Psoas muscle (tissue), 8 donors: ENCODE measurements at places on chromosomes 5 and 9. TPM values are rescaled to one million over a fixed set of nuclear protein-coding genes. Genes with fewer than 3 reads are reported as not detected.

DNA sequence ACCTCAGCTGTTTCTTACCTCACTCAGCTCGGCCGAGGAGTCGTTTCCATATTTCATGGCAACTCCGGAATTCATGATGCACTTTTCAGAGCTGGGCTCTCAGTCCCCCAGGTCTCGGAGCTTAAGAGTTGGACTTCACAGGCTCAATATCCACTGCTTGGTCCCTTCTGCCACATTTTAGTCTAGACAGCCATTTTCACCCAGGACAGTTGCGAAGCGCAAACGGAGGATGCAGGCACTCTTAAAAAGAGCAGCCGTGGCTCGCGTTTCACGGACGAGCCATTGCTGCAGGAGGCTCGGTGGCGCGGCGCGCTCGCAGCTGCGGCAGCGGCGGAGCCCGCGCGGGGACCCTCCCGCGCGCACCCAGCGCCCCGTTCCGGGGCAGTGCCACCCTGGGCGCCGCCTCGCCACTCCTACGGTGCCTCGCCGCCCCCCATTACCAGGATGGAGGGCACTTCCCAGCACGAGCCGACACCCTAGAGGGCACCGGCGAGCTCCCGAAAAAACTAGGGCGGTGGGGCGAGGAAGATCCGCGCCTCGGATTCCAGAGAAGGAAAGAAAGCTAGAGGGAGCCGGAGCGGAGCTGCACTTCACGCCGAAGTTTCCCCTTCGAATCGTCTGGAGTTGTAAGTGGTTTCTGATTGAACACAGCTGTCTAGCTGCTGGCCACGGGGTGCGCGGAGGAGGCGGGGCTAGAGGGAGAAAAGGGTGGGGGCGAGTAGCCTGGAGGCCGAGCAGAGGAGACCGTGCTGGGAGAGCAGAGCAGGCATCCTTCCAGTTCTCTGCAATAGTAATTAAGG, 140.3 kb downstream of the TSSK1B start:
- H3K4me3 ChIP-seq = peak overlapping the region; percentile 91
- DNase-seq = peak; percentile 86
- H3K4me1 ChIP-seq = peaks cover 7% of the 10 kb centered on the region

The UBAC1 gene
- 154 TPM for polyA plus RNA-seq

- no peak overlapping the region for H3K4me3 ChIP-seq
- H3K4me1 ChIP-seq = no peaks in the 10 kb centered on the region
- no peak for DNase-seq
- no peaks in the 10 kb centered on the region for H3K36me3 ChIP-seq
These were observed 46.6 kb downstream of the ST8SIA4 start for GRCh38 chr5:100856462-100856861.

DNA sequence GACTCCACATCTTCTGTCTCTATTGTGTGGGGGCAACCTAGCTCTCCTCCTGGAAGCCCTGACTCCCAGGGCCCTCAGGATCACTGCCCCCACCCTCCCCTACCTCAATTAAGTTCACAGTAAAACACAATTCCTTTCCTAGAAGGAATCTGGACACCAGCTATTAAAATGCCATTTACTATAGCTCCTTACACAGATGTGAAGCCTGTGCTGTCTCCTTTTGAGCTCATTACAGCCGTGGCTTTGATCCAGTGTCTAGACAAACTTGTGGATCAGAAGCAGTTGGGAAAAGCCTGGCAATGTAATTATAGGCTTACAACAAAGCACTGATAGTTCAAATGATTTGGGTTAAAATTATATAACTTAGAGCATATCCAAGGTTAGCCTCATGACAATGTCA, 107.0 kb upstream of the SMIM23 start:
- H3K27ac ChIP-seq = no peak overlapping the region
- H3K4me3 ChIP-seq = no peak overlapping the region
- H3K27me3 ChIP-seq = no peaks in the 10 kb centered on the region
- no peaks in the 10 kb centered on the region for H3K36me3 ChIP-seq

- H3K4me3 ChIP-seq = peak overlapping the region; percentile 70
- H3K36me3 ChIP-seq = no peaks in the 10 kb centered on the region
- H3K4me1 ChIP-seq = peaks cover 22% of the 10 kb centered on the region
- DNase-seq = no peak
- H3K27me3 ChIP-seq = no peaks in the 10 kb centered on the region
These were observed 1.9 kb upstream of the SMC2 start for GRCh38 chr9:104092192-104092591.

DNA sequence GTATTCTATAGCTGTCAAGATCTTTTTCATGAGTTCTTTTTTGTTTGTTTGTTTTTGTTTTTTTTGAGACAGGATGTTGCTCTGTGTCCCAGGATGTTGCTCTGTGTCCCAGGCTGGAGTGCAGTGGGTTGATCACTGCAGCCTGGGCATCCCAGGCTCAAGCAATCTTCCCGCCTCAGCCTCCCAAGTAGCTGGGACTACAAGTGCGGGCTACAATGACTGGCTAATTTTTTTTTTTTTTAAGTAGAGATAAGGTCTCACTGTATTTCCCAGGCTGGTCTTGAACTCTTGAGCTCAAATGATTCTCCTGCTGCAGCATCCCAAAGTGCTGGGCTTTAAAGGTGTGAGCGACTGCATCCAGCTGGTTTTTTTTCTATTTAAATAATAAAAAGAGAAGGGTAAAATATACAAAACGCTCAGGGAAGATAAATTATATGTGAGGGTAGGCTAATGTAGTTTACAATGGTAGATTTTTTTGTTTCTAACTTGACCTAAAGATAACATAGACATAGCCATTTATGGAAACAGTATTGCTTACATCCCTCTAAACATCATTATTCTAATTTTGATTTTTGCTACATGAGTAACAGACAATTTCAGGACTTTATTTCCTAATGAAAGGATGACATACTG, 21.9 kb downstream of the ERBIN start:
- H3K36me3 ChIP-seq = no peaks in the 10 kb centered on the region
- peaks cover 21% of the 10 kb centered on the region for H3K4me1 ChIP-seq
- H3K27ac ChIP-seq = no peak overlapping the region
- H3K4me3 ChIP-seq = no peak overlapping the region
- no peaks in the 10 kb centered on the region for H3K27me3 ChIP-seq

- H3K4me3 ChIP-seq = no peak overlapping the region
- no peak for DNase-seq
- no peaks in the 10 kb centered on the region for H3K4me1 ChIP-seq
- H3K36me3 ChIP-seq = no peaks in the 10 kb centered on the region
- H3K27ac ChIP-seq = no peak overlapping the region
These were observed 1325.0 kb upstream of the DMAC1 start for GRCh38 chr9:9124616-9125015.

DNA sequence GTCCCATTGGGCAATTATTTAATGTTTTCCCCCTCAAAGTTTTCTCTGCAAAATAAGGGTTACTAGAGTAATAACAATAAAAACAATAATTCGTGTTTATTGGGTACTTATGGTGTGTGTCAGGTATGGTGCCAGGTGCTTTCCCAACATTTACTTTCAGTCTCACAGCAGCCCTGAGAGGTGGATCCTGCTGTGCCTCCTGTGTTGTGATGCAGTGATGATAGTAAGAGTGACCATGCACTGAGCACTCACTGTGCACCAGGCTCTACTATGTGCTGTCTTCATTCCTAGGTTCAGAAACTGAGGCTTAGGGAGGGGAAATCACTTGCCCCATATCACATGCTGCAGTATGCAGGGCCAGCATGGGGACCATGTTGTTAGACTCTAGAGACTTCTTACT, 15.5 kb downstream of the OTULINL start:
- no peak overlapping the region for H3K4me3 ChIP-seq
- no peaks in the 10 kb centered on the region for H3K4me1 ChIP-seq
- H3K27me3 ChIP-seq = no peaks in the 10 kb centered on the region
- no peak overlapping the region for H3K27ac ChIP-seq
- DNase-seq = no peak

GRCh38 chr9:90787771-90788460, 13.7 kb upstream of the SYK start:
- H3K36me3 ChIP-seq = no peaks in the 10 kb centered on the region
- no peak overlapping the region for H3K27ac ChIP-seq
- DNase-seq = no peak
- H3K4me1 ChIP-seq = no peaks in the 10 kb centered on the region
- H3K27me3 ChIP-seq = no peaks in the 10 kb centered on the region
- no peak overlapping the region for H3K4me3 ChIP-seq

The NRG2 gene
- polyA plus RNA-seq = 4.6 TPM

DNA sequence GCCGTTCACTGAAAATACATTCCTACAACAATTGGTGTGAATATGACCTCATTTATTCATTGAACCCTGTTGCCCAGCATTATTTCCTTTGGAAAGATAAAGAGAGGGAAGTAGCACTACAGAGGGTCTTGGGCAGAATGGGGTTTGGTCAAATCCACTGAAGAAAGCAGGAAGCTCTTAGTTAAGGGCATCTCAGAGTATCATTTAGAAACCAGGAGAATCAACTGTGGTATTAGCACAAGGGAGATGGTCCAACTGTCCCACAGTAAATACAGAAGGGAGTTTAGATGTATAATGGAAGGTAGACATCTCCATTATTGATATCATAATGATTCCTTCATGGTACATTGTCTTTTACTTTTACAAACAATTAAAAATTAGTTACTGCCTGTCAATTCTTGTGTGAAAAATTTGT, 47.1 kb downstream of the LIX1 start:
- no peak overlapping the region for H3K27ac ChIP-seq
- no peaks in the 10 kb centered on the region for H3K27me3 ChIP-seq
- no peaks in the 10 kb centered on the region for H3K4me1 ChIP-seq
- DNase-seq = no peak
- H3K4me3 ChIP-seq = no peak overlapping the region
- no peaks in the 10 kb centered on the region for H3K36me3 ChIP-seq

The CARD9 gene
- polyA plus RNA-seq = 0.56 TPM

- no peak overlapping the region for H3K4me3 ChIP-seq
- H3K27me3 ChIP-seq = no peaks in the 10 kb centered on the region
- peaks cover 70% of the 10 kb centered on the region for H3K36me3 ChIP-seq
- H3K4me1 ChIP-seq = no peaks in the 10 kb centered on the region
- no peak overlapping the region for H3K27ac ChIP-seq
These were observed 49.5 kb downstream of the TJP2 start for GRCh38 chr9:69223605-69224004.

GRCh38 chr5:144448457-144448856, 277.8 kb downstream of the KCTD16 start:
- H3K36me3 ChIP-seq = no peaks in the 10 kb centered on the region
- H3K27ac ChIP-seq = no peak overlapping the region
- no peak for DNase-seq
- no peaks in the 10 kb centered on the region for H3K27me3 ChIP-seq
- H3K4me3 ChIP-seq = no peak overlapping the region
- H3K4me1 ChIP-seq = no peaks in the 10 kb centered on the region

GRCh38 chr5:152118676-152119470, 194.2 kb upstream of the GLRA1 start:
- no peaks in the 10 kb centered on the region for H3K4me1 ChIP-seq
- no peaks in the 10 kb centered on the region for H3K36me3 ChIP-seq
- no peak for DNase-seq
- H3K27ac ChIP-seq = no peak overlapping the region
- no peak overlapping the region for H3K4me3 ChIP-seq
- no peaks in the 10 kb centered on the region for H3K27me3 ChIP-seq

The NIPAL4 gene
- 0.13 TPM for polyA plus RNA-seq

GRCh38 chr5:159511570-159511969, 181.3 kb upstream of the IL12B start:
- no peak overlapping the region for H3K4me3 ChIP-seq
- no peaks in the 10 kb centered on the region for H3K4me1 ChIP-seq
- no peaks in the 10 kb centered on the region for H3K27me3 ChIP-seq
- no peak overlapping the region for H3K27ac ChIP-seq
- DNase-seq = no peak
- no peaks in the 10 kb centered on the region for H3K36me3 ChIP-seq

- peak overlapping the region; percentile 53 for H3K4me3 ChIP-seq
- H3K27me3 ChIP-seq = peaks cover 10% of the 10 kb centered on the region
- DNase-seq = no peak
- H3K4me1 ChIP-seq = peaks cover 9% of the 10 kb centered on the region
- H3K36me3 ChIP-seq = no peaks in the 10 kb centered on the region
- H3K27ac ChIP-seq = no peak overlapping the region
These were observed 60.7 kb downstream of the MAT2B start for GRCh38 chr5:163565931-163566608.

- no peaks in the 10 kb centered on the region for H3K27me3 ChIP-seq
- peak; percentile 55 for DNase-seq
- H3K4me1 ChIP-seq = peaks cover 54% of the 10 kb centered on the region
- H3K4me3 ChIP-seq = no peak overlapping the region
- H3K36me3 ChIP-seq = peaks cover 26% of the 10 kb centered on the region
- peak overlapping the region; percentile 37 for H3K27ac ChIP-seq
These were observed 136.1 kb downstream of the RGS3 start for GRCh38 chr9:113599646-113600022.

DNA sequence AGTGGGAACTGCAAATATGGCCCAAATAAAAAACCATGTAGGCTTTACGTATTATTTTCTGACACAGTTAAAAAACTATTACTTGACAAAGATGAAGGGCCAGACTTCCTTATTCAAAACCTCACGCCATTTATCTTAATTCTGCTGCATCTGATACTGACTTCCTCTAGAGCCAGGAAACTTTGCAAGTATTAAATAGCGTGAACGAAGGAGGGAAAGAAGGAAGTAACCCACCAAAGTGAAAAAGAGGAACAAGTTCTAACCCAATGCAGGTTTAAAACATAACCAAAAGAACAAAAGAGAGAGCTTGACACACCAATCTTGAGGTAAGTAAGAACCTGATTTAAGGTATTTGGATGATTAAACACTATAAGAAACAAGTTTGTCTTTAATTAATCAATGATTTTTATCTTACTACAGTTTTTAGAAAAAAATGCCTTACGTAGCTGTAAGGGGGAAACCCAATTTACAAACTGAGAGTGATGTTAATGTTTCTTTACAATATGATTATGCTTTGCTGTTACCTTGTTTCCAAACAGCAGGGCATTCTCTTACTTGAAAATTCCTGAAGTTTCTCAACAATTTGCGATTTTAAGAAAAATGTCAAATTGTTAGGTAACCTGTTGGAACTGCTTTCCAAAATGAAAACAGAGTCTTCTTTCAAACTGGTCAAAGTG, at the start of gene GAPT:
TSS of gene GAPT (plus strand) at position 220 of the 677 bp plus-strand sequence. CDS start 3,102 bp downstream, outside the sequence.
- no peak within 1 kb of the TSS for H3K27ac ChIP-seq
- H3K4me3 ChIP-seq = no peak within 1 kb of the TSS
- peaks cover 2% of the 10 kb centered on the region for H3K27me3 ChIP-seq
- H3K36me3 ChIP-seq = no peaks in the 10 kb centered on the region
- no peak for DNase-seq

The CYLC2 gene
- polyA plus RNA-seq = not detected
